ENCODE measurements at places on chromosomes 11 and 22.

DNA sequence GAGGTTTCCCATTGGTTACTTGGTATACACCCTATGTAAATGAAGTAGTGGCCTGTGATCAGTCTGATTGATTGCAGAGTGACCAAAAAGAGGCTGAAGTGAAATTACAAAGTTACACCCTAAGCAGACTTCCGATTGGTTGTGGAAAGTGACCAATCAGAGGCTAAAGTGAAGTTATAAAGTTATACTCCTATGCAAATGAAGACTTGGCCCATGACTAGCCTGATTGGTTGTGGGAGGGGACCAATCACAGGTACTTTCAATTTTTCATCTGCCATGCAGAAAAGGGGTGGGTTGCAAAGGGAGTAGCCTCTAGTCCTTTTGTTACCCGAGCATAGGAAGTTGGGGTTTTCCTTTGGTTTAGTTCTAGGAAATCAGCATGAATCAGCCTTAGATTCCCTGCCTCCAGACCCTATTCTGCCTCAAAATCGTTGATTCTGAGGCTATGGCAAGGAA is 18.1 kb upstream of the CSTF3 start:
- DNase-seq, result no peak

GRCh38 chr11:66409226-66409625 is 11.6 kb upstream of the NPAS4 start:
- DNase-seq, result no peak

DNA sequence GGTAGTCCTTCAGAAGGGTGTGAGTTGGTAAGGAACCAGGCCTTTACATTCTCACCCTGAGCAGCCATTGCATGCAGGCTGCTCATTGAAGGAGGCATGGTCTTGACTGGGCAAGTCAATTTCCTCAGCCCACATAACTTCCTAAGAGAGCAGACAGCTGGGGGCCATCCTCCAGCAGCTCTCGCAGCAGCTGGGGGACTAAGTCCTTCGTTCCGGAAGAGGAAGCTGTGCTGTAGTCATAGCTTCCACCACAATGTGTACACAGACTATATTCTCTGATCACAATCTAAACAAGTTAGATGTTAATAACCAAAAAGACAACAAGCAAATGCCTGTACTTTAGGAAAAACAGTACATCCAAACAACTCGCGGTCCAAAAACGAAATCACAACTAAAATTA is 30.1 kb upstream of the MPPED1 start:
- no peak for DNase-seq

DNA sequence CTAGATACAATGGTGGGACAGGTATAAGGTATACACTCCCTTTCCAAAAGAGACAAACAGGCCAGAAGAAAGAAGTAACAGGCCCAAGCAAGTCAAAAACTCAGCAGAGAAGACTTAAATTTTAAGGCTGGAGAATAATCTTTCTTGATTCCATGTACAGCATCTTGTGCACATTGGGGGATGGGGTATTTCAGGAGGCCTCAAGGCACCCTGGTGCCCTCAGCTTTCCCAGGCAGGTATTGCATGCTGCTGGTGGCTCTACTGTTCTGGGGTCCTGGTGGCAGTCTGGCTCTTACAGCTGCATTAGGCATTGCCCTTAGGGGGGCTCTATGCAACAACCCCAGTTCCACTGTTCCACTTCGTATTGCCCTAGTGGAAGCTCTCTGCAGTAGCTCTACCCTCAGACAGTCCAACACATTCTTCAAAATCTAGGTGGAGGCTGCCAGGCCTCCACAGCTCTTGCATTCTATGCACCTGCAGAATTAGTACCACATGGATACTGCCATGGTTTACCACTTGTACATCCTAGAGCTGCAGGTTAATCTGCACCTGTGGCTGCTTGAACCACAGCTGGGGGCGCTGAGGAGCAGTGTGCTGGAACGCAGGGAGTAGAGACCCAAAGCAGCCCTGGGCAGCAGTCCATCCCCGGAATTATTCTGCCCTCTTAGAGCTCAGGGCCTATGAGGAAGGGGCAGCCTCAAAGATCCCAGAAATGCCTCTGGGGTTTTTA is 4.2 kb upstream of the CTSC start:
- no peak for DNase-seq

GRCh38 chr22:31091106-31091975 is 10.2 kb downstream of the SMTN start:
- no peak for DNase-seq

DNA sequence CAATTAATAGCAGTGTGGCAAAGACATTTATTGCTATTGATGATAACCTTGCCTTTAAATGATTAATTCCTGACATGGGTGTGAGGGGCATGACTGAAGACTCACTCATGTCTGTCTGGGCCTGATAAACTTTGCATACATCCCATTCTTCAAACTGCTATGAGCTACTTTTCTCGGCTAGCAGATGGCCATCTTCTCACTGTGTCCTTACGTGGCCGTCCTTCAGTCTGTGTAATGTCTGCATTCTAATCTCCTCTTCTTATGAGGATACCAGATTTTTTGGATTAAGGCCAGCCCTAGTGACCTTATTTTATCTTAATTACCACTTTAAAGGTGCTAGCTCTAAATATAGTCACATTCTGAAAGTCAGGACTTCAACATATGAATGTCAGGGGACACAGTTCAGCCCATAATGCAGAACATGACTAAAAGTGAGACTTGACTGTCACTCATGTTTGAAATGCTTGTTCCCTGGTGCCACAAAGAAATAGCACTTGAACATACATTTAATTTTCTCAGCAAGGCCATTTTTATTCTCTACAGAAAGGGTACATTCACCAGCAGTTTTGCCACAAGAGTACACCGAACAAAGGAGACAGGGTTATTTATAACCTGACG is 32.3 kb downstream of the OR10A6 start:
- DNase-seq, result no peak

- no peak for DNase-seq
These were observed 35.0 kb upstream of the OR6M1 start for GRCh38 chr11:123841174-123841573.

DNA sequence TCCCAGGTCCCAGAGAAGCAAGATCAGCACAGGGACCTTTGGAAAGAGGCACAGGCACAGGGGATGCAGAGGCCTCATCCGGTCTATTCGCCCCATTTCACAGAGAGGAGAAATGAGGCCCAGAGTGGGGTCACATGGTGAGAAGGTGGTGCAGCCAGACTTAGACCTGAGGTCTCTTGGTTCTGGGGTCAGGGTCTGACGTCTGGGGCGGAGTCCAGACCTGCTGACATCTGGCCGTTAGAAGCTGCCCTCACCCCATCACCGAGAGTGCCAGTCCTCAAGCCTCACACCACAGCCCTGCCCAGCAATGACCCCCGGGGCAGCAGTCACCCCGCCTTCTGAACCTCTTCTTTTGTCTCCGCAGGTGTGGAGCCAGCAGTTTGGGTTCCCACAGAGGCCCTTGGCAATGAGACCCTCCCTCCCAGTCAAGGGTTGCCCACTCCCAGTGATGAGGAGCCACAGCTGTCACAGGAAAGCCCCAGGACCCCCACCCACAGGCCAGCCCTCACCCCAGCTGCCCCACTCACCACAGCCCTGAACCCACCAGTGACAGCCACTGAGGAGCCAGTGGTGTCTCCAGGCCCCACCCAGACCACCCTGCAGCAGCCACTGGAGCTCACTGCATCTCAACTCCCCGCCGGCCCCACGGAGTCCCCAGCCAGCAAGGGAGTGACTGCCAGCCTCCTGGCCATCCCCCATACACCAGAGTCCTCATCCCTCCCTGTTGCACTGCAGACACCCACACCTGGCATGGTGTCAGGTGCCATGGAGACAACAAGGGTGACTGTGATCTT is 62.4 kb downstream of the OTOG start:
- DNase-seq, result no peak

DNA sequence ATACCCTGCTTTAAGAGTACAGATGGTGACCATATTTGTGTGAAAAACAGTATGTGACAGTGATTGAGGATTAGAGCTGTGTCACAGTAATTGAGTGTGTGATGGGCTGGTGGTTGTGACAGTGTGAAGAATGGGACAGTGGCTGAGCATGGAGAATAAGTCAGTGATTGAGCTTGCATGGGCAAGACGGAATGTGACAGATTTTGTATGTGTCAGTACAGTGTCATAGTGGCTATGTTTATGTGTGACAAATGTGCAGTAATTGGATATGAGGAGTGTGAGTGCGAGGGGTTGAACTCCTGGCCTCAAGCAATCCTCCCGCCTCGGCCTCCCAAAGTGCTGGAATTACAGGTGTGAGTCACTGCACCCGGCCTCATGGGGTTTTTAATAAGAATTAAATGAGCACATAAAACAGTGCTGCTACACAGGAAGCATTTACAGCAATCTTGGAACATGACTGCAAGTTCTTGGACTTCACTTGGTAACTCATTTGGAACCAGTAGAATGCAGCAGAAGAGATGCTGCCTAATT is 583 bp upstream of the RRAS2 start:
- DNase-seq, result no peak
